Thymus (tissue), 14 donors: ENCODE measurements at places on chromosomes 7 and 10.

DNA sequence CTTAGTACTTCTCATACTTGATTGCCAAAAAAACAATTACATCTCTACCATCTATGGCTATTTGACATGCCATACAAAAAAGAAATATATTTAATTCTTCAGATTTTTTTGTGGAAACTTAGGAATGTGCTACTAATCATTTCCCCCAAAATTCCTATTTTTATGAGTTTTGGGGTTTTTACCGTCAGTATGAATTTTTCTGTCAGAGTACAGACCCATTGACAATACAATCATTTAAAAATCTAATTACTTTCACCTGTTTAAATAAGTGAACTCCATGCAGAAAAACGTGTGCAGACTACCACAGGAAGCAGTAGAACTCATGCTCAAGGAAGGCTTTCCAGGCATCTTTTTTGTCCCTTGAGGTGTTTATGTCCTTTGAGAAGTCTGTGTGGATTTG, 48.8 kb upstream of the FOXP2 start:
- no peak for DNase-seq

DNA sequence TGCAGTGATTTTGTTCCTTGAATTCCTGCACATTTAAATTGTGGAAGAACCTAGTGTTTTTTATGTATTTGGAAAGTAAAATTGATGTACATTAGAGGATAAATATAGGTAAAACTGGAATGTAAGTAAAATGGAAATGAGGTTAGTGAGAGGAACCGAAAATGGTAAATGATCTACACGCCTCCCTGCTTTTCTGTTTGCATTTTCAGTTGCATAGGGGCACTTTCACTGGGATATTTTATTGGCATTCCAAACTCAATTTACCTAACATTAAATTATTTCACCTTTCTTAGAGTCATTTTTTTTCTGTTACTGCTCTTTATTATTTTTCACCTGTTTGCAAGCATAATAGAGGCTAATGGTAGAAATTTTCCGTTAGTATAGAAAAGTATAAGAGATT, 8.0 kb downstream of the CDK13 start:
- no peak for DNase-seq

DNA sequence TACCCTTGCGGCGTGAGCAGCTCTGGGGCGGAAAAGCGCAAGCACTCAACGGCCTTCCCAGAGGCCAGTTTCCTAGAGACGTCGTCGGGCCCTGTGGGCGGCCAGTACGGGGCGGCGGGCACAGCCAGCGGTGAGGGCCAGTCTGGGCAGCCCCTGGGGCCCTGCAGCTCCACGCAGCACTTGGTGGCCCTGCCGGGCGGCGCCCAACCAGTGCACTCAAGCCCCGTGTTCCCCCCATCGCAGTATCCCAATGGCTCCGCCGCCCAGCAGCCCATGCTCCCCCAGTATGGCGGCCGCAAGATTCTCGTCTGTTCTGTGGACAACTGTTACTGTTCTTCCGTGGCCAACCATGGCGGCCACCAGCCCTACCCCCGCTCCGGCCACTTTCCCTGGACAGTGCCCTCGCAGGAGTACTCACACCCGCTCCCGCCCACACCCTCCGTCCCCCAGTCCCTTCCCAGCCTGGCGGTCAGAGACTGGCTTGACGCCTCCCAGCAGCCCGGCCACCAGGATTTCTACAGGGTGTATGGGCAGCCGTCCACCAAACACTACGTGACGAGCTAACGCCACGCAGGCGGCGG, 12.6 kb downstream of the TRIM8 start:
- no peak for DNase-seq

GRCh38 chr7:134290286-134290685, 26.4 kb downstream of the SLC35B4 start:
- no peak for DNase-seq

- no peak for DNase-seq
Measured at GRCh38 chr7:157793087-157793353, 456.2 kb downstream of the DNAJB6 start.

DNA sequence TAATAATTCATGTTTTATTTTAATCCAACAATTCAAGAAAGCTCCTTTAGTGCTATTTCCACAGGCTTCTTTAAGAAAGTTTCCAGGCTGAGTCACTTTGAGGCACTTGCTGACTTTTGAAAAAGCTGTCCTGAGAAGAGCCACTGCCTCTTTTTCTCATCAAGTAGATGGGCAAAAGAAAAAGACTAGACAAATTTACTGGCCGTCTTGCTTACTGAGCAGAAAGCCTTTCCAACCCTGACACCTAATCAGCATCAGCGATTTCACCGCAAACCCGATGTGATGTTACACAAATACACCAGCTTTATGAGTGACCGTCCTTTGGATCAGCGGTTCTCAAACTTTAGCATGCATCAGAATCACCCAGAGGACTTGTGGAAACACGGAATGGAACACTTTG, 24.3 kb downstream of the CTTNBP2 start:
- no peak for DNase-seq

DNA sequence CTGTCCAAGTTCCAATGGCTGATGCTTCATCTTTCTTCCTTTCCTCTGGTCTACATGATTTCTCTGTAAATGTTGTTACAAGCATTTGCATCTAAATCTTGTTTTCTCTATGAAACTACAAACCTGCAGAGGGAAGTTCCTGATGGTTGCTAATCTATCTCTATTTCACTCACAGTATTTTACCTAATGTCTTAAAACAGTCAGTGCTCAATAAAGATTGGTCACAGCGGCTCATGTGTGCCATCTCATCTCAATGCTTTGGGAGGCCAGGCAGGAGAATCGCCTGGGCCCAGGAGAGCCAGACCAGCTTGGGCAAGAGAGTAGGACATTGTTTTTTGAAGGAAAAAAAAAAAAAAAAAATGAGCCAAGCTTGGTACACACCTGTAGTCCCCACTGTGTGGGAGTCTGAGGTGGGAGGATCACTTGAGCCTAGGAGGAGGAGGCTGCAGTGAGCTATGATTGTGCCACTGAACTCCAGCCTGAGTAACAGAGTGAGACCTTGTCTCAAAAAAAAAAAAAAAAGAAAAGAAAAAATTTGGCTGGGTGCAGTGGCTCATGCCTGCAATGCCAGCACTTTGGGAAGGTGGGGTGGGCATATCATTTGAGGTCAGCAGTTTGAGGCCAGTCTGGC, 71.3 kb upstream of the ARMC3 start:
- DNase-seq: no peak

DNA sequence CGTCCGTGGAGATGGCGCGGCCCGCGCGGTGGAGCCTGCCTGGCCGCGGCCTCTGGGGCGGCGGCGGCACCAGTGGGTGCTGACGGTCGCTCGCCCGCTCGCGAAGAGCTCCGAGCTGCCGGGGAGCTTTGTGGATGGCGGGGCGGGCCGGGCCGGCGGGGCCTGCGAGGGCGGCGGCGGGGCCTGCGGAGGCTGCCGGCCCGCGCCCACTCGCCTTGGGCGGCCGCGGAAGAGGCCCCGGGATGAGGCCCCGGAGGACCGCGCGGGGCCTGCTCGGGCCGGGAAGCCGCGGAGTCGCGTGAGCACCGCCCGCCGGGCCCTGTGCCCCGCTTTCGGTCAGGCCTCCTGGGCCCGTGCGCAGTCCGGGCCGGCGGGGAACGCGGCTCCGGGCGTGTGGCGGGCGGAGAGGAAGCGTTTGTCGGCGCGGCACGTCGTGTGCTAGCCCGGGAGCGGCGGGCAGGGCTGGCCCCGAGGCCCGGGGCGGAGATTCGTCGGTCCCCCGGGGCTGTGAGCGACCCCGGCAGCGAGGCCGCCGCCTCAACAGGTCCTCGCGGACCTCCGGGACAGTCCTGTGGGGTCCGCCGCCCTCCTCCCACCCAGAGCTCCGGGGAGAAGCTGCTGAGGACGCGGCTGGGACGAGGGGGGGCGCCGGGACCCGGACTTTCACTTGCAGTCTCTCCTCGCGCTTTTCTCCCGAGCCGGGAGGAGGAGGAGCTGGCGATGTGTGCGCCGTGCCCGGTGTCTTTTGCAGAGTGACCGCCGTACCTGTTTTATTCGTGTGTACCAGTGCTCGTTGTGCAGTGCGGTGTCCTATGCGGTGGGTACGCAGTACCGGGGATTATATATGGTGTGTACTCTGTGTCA, 578 bp downstream of the ZMYND11 start:
- DNase-seq: peak; percentile 76

DNA sequence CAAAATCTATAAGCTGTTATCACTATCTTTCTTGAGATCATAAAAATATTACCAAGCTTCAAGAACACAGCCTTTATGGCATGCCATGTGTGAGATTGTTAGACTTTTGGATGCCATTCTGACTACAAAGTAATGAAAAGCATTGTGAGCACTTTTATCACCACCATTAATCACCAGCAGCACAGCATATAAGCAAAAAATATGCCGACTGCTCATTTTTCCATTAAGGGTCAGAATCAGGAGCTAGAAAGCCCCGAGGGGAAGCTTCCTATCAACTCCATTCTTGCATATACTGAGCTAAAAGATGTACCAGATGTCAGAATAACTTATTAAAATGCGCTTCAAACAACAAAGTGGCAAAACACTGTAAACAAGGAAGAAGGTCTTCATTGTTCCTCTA, 114.3 kb downstream of the LMBR1 start:
- DNase-seq: no peak
